Amygdala (tissue), 56 donors: ENCODE measurements at places on chromosomes 2 and 18.

DNA sequence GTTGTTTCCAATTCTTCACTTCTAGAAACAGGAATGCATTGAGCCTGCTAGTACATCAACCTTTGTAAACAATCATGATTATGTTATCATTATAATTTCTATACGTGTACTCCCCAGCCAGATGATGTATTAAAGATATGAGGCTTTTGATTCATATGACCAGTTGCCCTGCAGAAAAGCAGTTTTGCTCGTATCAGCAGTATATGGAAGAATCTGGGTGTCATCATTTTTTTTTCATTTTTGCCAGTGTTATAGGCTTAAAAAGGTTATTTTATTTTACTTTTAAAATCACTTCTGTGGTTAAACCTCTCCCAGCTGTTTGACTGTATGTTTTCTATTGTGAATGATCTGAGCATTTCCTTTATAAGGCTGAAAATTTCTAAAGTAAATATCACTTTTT, 471.8 kb upstream of the NRP2 start:
- DNase-seq = no peak

DNA sequence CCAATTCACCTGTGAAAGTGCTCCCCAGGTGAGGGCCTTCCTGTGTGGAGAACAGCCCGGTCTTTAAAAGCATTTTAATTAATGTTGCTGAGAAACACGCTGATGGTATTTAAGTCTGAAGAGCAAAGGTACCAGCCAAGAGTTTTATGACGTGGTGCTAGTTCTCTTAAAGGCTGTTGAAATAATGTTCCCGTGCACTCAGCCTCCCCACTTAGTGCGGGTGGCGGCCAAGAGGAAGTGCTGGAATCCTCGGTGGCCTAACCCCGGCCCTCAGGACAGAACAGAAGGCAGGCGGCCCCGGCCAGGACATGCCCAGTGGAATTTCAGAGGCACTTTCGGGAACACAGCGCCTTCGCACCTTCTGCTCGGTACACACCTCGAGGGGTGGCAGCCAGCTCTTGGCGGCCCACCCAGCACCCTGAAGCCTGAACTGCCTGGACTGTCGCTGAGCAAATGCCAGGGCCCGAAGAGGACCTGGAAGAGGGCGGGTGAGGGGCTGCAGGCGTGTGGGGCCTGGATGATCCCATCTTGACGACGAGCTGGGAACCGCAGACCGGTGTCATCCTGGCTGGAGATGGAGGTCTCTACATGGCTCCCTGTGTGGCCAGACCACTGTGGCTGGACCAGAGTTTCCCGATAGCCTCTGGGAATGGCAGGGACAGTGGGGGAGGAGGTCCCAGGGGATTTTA, 142.9 kb downstream of the ASB1 start:
- no peak for DNase-seq

GRCh38 chr2:36425608-36426355, 70.2 kb downstream of the CRIM1 start:
- no peak for DNase-seq

- DNase-seq = no peak
Observed at GRCh38 chr2:74894272-74894981, 60.5 kb downstream of the HK2 start.

DNA sequence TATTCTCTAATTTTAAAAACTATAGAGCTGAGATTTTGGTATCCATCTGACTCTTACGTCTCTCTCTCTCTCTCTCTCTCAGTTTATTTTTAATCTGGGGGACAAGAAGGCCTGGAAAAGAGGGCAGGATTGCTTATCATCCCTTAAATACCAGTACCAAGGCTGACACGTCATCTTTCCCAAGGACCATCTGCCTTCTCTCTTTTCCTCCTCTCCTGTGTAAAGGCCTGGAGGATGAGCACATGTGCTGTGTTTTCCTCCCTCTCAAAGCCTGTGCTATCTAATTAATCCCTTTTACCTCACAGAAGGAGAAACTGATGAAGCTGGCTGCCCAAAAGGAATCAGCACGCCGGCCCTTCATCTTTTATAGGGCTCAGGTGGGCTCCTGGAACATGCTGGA, 7.3 kb downstream of the IL37 start:
- DNase-seq = peak; percentile 11

GRCh38 chr2:2260696-2261268, 70.3 kb downstream of the MYT1L start:
- no peak for DNase-seq

- DNase-seq = no peak
Observed at GRCh38 chr2:241774419-241775222, 2.0 kb upstream of the GAL3ST2 start.

- no peak for DNase-seq
Observed at GRCh38 chr2:63790491-63790890, 51.2 kb upstream of the UGP2 start.

- DNase-seq = no peak
Observed at GRCh38 chr18:50629148-50629631, 69.3 kb downstream of the MAPK4 start.

- DNase-seq = no peak
Observed at GRCh38 chr2:26860211-26860850, 12.4 kb downstream of the DPYSL5 start.

DNA sequence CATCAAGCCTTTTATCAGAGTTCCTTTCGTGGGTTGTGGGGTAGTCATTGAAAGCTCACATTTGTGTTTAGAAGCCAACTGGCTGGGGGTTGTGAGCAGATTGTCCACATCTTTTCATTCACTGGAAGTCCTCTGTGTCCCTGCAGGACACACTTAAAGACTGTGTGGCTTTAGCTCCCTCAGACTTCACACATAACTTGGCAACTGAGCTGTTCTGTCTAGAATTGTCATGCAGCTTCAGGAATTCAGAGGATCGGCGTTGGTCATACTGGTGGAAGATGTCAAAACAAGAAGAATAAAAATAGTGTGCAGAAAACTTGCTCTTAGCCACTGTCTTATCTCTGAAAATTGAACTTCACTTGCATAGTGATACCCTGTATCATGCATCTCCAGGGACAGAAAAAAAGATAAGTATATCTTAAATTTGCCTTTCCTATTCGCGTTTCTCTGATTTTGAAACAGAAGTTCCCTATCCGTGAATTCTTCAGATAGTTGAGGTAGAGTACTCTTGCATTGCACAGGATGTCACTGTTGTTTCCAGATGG, 49.6 kb downstream of the TRAPPC12 start:
- DNase-seq = no peak

GRCh38 chr2:70974592-70974991, 3.8 kb upstream of the ANKRD53 start:
- DNase-seq = no peak

- no peak for DNase-seq
Observed at GRCh38 chr2:139353874-139354273, 573.7 kb upstream of the NXPH2 start.

GRCh38 chr2:238240757-238241711, 1.2 kb upstream of the HES6 start:
- DNase-seq = no peak

DNA sequence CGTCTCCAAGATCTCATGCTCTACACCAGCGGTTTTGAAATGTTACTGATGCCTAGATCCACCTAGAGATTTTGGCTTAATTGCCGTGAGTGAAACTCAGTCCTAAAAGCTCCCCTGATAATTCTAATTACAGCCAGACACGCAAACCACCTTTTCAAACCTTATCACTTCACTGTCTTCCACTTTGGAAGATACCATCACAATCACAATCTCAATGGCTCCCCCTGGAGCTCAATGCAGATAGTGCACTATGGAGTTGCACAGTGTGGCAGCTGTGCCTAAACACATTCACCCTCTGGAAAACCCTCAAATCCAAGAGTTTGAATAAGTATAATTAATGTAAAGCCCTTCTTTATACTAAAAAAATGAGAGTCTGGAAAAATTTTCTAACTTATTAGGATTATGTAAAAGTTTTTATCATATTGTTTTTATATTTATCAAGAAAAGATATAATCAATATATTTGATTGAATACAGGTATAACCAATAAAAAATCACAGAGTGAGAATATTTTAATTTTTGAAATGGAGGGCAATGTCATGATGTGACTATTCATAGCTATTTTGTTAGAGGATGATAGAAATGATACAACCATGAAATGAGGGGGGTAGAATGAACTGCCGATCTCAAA, 102.9 kb upstream of the SLC8A1 start:
- DNase-seq = no peak

DNA sequence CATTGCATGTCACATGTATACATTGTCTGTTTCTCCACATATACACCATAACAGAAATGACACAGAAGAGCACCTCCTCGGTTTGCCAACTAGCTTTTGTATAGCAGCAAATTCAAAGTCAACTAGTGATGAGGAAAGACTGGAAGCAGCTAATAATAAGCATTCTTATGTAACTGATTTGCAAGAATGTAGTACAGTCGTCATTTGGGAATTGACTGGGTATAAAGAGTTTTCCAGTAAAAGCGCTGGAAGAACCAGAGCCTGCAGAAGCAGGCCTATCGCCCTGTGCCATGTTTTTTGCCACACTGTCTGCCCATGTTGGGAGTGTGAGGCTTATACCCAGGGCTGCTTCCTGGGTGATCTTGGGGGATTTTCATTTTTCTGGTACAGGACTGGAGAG, 310.6 kb downstream of the GBX2 start:
- no peak for DNase-seq

GRCh38 chr2:65050931-65051330, 5.3 kb upstream of the CEP68 start:
- DNase-seq = no peak

DNA sequence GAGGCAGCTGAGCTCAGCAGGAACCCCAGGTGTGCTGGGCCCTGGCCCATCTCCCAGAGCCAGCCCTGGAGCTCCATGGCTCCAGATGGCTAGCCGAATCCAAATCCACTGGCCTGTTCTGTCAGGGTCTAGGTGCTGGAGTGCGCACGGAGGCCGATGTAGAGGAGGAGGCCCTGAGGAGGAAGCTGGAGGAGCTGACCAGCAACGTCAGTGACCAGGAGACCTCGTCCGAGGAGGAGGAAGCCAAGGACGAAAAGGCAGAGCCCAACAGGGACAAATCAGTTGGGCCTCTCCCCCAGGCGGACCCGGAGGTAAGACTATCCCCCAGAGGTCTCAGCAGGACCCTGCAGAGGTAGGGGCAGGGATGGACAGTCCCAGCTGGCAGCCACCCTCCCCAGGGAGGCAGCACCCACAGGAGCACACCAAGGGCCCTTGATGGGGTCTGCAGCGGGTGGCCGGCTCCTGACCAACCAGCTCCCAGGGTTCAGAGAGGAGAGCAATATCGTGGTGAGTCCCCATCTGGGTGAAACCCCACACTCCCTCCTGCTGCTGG, 26.1 kb upstream of the PRLH start:
- no peak for DNase-seq

GRCh38 chr2:96926791-96927190, 56.9 kb upstream of the SEMA4C start:
- DNase-seq = no peak

GRCh38 chr2:192888109-192888508, 693.4 kb upstream of the TMEFF2 start:
- DNase-seq = no peak

- no peak for DNase-seq
Observed at GRCh38 chr2:17658251-17658843, 95.3 kb downstream of the SMC6 start.

GRCh38 chr18:56982766-56983165, 164.1 kb upstream of the BOD1L2 start:
- no peak for DNase-seq

- DNase-seq = no peak
Observed at GRCh38 chr2:8432706-8433336, 249.0 kb upstream of the ID2 start.

DNA sequence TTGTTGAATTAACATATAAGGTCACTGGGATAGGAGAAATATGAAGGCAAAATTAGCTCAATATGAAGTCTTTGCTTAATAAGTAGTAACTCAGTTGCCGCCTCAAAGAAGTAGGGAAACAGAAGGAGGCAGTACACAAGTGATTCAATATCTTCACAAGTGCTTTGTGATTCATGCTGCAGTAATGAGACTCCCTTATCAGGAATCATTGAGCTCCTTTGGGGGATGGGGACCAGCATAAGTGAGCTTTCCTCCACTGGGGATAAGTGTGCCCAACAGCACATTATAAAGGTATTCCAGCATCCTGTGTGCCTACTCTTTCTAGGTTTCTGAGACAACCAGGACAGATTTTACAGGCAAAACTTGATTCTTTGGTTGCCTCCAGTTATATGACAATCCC, 323.4 kb upstream of the UBE2E3 start:
- DNase-seq = no peak

GRCh38 chr18:56444201-56444600, 194.2 kb downstream of the TXNL1 start:
- DNase-seq = no peak

- no peak for DNase-seq
Observed at GRCh38 chr2:223786943-223787342, 50.4 kb downstream of the AP1S3 start.

DNA sequence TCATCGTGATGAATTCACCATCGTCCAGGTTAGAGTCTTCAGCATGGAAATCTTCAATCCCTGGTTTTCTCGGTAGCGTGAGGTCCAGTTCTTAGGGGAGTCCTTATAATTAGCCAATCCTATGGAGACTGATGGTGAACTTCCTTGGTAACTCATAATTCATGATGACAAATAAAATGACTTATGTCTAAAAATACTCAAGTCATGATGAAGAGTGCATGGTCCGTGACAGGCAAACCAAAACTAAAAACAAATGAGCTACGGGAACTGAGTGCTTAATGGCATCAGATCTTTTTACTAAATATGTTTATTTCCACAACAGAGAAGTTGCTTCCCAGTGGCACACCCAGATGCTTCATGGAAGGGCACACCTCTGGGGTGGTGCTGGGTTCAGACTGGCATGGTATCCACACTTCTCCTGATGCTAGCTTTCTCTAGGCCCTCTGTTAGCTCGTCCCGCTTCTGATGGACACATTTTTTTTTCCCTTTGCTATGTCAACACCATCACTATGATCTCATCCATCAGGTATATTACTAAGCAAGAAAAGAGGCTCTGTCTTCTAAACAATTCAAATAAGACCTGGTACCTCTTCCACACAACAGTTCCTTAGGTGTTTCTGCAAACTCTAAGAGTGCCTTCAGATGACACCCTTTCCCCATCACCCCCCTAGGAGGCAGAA, 92.8 kb upstream of the NEDD4L start:
- no peak for DNase-seq

- no peak for DNase-seq
Observed at GRCh38 chr2:95068256-95068655, 42.7 kb downstream of the MAL start.

- peak; percentile 15 for DNase-seq
Observed at GRCh38 chr2:44244135-44244871, 31.0 kb upstream of the SLC3A1 start.

DNA sequence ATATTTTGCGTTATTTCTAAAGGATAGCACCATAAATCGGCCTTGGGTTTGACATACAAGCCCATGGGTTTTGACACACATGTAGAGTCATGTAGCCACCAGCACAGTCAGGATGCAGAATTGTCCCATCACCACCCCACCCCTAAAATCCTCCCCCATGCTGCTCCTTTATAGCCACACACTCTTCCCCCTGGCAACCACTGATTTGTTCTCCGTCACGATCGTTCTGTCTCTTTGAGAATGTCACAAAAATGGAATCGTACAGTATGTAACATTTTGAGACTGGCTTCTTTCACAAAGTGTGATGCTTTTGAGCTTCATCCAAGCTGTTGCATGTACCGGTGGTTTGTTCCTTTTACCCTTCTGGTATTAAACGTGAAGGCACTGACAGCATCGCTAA, 39.1 kb downstream of the CRACDL start:
- no peak for DNase-seq
